ENCODE measurements at places on chromosomes 5 and 9.

DNA sequence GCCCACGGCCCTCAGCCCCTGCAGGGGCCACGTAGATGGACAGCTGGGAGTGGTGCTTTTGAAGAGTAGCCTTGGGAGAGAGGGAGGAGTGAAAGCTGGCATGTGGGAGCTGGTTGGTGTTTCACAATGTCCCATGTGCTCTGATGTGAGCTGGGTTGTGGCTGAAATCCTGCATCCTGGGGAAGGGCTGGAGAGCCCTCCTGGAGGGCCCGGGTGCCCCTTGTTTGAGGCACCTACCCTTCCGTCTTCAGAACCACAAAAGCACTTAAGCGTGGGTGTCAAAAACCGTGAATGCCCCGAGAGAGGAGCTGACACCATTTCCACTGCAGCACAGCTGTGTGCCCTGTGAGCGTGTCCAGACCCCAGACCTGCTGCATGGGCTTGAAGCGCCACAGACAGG is 199.1 kb upstream of the ZNF618 start:
- no peak for DNase-seq

DNA sequence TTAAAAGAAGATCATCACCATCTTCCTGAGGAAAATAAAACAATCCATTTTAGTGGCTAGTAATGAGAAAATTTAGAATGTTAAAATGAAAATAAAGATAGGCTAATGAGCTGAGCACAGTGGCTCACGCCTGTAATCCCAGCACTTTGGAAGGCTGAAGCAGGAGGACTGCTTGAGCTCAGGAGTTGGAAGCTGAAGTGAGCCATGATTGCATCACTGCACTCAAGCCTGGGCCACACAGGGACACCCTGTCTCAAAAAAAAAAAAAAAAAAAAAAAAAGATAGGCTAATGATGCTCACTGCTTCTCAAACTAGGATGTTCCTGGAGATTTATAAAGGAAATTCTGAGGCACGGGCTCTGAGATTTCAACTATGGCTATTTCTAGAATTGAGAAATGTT is 50.3 kb downstream of the CPLANE1 start:
- DNase-seq, result no peak

DNA sequence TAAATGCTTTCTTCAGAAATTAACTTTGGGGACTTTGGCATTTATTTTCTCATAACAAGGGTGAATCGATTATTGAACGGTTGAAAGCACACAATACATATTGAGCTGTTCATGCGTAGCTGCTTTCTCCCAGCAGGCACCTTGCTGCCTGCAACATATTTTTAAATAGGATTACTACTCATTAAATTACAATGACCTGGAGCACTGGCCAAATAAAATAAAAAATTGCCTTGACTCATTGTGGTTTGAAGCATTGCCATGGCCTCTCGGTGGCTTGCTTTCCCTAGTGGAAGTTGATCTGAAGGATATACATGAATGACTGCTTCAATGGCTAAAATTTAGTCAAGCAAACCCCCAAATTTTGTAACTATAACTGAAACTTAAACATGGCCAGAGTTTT is 181.6 kb upstream of the NUDT12 start:
- no peak for DNase-seq

DNA sequence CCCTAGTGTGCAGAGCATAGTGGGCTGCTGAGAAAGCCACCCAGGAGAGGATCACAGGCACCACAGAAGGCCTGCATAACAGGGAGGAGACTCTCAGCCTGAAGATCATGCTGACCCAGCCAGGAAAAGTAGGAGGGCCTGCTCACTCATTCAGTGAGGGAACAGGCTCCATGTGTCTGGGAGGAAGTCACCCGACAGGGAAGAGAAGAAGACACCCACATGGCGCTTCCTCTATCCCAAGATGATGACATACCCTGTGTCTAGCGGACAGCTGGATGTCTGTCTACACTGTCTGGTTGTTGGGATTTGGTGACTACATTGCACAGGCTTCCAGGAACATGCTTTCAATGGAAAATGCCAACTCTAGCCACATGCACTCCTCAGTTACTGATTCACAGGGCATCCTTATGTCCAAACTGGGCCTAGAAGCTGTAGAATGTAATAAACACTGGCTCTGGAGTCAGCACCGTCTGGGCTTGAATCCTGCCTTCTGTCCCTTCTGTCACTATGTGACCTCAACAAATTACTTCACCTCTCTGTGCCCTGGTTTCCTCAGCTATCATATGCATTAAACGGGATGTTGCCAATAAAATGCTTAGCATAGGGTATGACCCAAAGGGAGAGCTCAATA is 47.6 kb downstream of the KLHL3 start:
- no peak for DNase-seq

- DNase-seq, result no peak
These were observed 227.6 kb upstream of the ANKRD55 start for GRCh38 chr5:56460681-56461191.

- no peak for DNase-seq
These were observed 17.1 kb downstream of the BTNL3 start for GRCh38 chr5:181005791-181006190.

DNA sequence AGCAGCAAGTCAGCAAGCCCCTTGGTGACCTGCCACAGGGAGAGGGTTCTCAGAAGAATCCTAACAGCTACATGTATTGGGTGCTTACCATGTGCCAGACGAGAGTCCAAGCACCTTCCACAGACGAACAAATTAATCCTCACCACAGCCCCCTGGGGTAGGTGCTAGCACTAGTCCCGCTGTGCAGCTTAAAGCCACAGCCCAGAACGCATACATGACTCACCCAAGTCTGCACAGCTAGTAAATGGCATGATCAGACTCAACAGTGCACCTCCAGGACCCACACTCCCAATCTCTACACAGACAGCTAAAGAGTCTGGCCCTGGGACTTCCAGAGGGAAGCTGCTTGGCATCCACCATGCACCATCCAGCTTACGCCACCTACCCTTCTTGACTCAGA is 111.5 kb downstream of the PAX5 start:
- DNase-seq, result no peak

- no peak for DNase-seq
These were observed 16.7 kb downstream of the CTNNAL1 start for GRCh38 chr9:108996643-108997042.

DNA sequence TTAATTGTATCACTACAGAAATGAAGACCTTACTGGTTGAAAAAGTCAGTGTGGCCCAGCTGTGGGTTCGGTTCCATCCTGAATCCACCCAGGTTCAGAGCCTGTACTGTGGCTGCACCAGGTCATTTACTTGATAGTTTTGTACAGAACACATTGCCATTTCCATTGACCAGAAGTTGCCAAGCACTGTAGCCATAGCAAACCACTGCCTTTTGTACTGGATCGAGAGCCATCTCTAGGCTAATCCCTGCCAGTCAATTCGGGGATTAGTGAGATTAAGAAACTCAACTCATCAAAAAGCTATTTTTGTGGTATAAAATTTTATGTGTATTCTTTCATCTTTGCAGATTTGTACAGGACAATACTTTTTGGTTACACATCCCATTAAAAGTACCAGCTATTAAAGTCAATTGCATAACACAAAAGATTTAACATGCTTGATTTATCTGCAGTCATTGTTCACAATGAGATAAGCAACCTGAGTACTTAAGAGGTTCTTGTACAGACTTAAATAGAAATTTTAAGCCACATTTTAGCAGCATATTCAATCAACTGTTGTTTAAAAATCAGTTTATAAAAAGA is 108.5 kb upstream of the OTULINL start:
- no peak for DNase-seq

DNA sequence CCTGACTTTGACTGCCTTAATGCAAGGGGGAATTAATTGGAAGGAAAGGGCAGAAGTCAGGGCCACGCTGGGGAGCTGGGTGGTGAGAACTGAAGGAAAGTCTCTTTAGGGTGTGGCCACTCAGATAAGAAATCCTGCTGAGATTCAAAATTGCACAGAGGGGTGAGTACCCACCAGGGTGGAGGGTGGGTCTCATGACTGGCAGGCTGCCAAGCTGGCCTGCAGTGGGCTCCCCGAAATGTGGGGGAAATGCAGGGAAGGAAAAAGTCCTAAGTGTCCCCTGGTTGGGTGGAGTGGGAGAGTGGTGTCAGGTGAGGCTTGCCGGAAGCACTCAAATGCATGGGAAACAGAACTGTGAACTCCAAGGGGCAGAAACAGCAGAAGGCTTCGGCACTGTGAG is 24.1 kb downstream of the TSPAN17 start:
- DNase-seq, result no peak

GRCh38 chr9:94905606-94906005 is 179.1 kb downstream of the AOPEP start:
- DNase-seq, result no peak

- DNase-seq, result no peak
These were observed 22.4 kb downstream of the GLRA1 start for GRCh38 chr5:151902215-151902614.

- DNase-seq, result no peak
These were observed 6.5 kb downstream of the AMACR start for GRCh38 chr5:34001241-34001841.

GRCh38 chr9:120177121-120177520 is 402.8 kb downstream of the CDK5RAP2 start:
- DNase-seq, result no peak

DNA sequence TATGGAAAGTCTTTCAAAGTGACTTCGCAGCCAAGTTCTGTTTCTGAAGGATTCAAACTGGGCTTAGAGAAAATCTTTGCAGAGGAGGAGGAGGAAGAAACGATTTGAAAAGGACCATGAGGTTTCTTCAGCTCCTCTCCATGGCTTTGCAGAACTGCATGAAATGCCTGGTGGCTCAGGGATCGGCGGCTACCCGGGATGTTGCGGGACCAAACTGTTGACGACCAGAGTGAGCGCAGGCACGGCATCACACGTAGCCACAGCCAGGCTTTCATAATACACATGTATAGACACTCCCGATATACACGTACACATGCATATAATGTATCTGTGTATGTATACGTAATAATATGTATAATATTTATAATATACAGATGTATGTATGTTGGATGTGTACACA is 180.0 kb downstream of the PAX5 start:
- DNase-seq, result no peak

DNA sequence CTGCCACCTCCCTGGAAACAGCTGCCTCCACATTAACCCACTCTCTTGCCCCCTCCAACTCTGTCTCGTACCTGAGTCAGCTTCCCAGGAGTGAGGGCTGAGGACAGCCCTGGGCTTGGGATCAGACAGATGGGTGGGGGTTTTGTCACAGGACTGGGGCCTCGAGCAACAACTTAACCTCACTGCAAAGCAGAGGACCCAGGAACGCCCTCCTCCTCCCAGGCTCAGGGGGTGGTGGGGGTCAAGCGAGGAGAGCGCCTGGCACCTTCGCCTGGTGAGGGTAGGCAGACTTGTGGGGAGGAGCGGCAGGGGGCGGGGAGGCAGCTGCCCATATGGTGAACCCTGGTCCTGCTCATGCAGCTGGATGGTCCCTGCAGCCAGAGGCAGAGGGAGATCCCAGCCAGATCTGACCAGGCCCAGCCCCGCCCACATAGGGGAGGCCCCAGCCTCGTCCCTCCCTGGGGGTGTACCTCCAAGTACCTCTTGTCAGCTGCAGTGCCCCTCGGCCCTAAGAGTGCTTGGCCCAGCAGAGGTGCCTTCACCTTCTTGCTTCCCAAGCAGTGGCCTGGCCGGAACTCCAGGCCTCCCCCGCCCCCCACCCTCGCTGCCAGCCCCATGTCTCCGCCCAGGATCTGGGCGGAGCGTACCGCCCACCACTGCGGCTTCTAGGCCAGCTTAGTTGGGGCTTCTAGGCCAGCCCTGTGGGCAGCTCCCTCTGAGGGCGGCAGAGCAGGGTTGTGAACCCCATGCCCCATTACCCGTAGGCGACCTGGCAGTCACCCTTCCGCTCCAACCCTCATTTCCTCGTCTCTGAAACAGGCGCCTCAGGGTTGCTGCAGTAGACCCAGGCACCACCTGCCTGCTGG is at the start of gene SARDH:
TSS of gene SARDH (minus strand) at position 579 of the 866 bp plus-strand sequence. CDS start 4,179 bp downstream, outside the sequence.
- no peak for DNase-seq

DNA sequence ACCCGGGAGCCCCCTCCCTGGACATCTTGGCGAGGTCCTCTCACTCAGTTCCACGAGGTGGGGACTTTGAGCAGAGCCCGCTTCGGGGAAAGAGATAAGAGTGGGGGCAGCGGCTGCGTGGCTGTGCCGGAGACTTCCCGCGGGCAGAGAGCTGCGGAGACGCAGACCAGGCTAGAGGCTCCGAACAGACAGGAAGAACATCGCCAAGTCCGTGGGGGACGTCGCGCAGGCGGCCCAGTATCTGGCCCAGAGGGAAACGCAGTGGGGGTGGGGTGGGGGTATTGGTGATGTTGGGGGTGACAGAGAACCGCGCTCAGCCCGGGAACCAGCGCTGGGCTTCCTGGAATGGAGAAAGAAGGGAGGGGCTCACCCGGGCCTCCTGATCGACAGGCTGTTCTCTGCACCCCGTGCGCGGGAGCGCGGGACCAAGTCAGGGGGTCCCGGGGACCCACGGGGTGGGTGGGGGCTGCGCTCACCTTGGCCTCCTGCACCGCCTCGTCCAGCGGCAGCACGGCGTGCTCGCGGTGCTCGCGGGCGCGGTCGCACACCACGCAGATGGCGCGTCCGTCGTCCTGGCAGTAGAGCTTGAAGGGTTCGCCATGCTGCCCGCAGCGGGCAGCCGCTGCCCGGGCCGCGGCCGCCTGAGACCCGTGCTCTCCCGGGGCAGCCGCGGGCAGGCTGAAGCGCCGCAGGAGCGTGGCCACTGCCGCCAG is 727 bp downstream of the TRIM7 start:
- DNase-seq, result no peak

DNA sequence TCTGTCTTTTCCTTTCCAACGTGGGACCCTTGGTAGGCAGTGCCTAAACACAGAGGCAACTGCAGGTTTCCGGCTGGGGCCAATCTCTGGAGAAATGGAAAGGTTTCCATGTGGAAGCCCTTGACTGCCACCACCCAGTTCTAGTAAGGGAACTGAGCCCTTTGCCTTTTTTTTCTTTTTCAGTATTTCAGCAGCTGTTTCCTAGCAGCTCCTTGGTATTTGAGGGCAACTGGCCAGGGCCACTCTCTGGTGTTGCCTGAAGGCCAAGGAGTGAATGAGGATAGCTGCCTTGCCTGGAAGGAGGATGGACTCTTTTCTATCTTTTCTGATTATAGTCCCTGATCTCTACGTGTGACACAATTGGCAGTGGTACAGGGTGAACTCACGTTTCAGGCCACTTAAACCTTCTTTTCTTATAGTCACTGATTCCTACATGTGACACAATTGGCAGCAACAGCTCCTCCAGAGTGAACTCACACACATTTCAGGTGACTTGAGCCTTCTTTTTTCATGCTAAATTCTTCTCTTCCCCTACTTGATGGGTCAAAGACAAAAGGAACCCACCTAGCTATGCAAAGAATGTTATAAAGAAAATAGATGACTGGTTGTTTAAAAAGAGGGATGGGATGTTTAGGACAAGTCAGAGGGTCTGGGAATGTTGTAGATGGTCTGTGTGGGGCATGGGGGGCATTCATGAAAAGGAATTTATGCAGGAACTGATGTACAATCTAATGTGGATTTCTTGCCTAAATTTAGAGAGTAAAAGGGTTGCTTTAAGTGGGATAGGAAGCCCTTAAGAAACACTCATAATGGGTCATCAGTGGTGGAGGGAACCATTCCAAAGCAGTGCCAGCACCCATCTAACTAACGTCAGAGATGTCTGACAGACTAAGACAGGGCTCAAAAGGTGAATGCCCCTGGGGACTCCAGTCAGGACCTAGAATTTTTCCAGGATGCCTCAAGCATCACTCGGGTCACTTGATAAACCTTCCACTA is 190.1 kb downstream of the TMEM232 start:
- no peak for DNase-seq

- no peak for DNase-seq
These were observed 42.4 kb downstream of the EXD3 start for GRCh38 chr9:137380606-137381005.

GRCh38 chr9:99820685-99821395 is 845 bp upstream of the NR4A3 start:
- DNase-seq, result peak; percentile 24
